Erythroblast (primary cell): ENCODE measurements at places on chromosomes 6 and 20.
A peak's percentile ranks its signal among the peaks of the same experiment; 100 is the strongest.

DNA sequence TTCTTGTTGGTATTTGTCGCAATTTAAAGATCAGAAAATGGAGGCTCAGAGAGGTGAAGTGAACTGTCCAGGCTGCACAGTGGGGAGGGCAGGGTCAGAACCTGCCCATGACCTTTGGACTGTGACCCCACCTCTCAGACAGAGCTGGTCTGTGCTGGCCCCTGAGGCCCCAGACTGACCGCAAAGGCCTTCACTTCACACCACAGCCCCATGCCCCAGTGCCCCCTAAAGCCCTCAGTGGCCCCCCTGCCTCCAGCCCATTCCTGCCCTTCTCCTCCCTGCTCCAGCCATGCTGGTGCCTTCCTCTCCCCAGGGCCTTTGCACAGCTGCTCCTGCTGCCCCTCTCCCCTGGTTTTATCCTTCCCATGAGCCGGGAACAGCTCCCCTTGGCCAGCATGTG lies 9.4 kb upstream of the RBBP8NL start:
- no peak for DNase-seq

- DNase-seq: peak; percentile 16
These were observed 28.5 kb downstream of the SF3B5 start for GRCh38 chr6:144066741-144067484.

DNA sequence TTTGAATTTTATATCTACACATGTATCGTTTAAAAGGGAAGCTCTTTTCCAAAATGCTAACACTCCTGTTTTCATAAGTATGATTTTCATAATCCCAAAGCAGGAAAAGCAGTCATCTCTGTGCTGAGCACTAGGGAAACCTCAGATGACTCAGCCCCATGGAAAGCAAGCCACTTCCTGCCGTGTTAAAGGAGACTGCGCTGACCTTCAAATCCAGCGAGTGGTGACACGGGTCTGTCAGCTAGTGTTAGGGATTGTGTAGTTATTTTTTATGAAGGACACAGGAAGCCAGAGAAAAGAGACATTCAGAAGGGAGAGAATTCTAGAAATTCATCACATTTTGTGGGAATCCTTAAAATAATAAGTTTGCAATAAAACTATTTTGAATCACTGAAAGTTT lies 57.0 kb upstream of the CD93 start:
- peak; percentile 66 for DNase-seq

DNA sequence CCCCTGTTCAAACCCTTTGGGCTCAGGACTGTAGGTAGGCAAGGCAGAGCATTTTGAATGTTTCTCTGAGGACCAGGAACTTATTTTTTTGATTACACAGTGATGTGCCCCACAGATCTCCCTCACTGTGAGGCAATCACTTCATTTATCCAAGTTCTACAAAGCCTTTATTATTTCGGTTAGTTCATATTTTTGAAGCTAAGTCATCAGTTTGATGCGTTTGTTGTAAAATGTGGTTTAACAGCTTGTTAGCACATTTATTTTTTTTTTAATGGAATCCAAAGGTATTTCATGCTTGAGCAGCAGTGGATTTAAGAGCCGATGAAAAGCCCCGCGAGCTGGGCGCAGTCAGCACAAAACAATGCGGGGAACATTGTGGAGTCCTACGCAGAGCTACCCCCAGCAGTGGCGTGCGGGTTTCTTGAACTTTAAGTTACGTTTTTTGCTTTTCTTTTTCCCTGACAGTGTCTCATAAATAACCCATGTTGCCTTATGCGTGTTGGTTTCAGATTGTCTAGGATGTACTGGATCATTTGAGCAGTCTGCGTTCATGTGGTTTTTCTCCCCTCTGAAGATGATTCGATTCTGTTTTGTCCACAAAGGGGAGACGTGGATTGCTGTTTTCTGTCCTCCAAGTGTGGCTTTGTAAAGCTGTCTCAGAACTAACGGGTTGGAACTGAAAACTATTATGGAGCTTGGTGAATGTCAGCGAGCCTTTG lies 233.6 kb upstream of the BMP2 start:
- no peak for DNase-seq

DNA sequence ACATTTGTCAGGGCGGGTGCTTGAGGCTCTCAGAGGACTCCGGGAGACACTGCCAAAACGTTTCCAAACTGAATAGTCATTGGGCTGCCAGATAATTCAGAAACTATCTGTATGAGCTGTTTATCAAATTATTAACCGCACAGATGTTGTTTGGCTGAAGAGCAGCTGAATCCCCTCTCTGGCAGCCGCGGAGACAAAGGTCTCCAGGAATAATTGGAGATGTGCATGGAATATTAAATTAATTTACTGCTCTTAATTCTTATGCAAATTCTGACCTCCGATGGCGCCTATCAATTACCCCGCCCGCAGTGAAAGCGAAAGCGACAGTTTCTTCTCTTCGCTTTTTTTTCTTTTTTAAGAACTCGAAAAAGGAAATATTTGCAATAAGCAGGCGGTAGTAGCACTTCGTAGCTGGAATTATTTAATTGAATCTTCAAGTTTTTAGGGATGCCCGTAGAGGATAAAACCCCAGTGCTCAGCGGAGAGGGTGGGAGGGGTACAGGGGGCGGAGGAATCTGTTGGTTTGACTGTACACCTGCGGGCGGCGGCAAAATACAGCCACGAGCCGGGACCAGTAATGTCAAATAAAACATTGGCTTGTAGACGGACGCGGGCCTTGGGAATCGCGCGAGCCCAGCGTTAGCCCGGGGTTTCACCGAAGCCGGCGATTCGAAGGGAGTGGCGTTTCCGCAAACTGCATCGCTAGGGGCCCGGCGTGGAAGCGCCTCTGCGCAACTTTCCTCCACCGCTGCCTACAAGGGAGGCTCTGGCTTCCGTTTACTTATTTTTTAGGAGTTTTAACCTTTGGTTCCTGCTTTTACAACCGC lies 6.2 kb downstream of the LINC00237 start:
- DNase-seq: peak; percentile 70

DNA sequence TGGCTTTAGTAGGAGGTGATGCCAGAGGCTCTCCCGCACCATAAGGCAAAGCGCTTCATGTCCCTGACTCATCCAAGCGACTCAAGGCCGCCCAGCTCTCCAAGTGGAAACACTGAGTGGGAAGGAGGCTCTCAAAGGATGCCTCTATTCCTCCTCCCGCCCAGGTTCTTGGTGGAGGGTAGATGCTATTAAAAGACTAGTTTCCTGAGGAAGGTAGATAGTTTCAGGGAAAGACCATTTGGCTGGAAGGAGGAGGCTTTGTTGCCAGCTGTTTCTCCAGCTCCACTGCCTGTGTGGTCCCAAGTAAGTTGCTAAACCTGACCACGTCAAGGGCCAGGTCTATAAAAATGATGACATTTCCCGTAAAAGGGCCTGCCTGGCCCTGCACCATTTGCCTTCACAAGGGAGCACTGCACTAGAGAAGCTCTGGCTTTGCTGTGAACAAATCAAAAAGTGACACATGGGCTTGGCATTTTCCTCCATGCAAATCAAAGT lies 48.2 kb downstream of the GMDS start:
- DNase-seq: no peak

- DNase-seq: no peak
These were observed 133.1 kb upstream of the FOXA2 start for GRCh38 chr20:22717466-22717865.

- no peak for DNase-seq
These were observed 34.5 kb upstream of the DUSP22 start for GRCh38 chr6:257774-258173.

DNA sequence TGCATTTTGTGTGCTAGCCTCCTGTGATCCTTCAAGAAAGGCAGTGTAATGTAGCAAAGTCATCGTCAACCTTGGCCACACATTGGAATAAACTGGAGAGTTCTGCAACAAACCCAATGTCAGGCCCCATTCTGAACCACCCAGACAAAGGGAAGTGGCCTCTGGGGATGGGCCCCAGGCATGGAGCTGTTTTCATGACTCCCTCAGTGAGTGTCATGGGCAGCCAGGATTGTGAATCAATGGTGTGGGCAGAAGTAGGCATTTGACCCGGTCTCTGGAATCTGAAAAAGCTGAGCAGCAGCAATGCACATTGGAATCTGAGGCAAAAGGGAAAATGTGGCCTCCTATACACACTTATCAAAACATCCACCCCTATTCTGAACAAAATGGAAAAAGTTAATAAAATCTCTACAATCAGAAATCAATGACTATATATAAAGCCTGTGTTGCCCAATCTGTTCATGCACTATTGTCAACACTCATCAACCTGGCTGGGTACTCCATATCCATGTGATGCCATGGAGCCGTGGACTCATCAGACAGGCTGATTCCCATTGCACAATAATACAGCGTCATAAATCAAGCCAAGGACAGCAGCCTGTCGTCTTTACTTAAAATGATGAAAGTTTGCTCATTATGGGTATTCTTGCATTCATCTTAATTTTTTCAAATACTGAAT lies 134.9 kb upstream of the STMND1 start:
- no peak for DNase-seq

- DNase-seq: no peak
These were observed 816.3 kb downstream of the DHX35 start for GRCh38 chr20:39778431-39778830.

GRCh38 chr6:41066867-41067304 lies 5.3 kb downstream of the OARD1 start:
- peak; percentile 85 for DNase-seq

DNA sequence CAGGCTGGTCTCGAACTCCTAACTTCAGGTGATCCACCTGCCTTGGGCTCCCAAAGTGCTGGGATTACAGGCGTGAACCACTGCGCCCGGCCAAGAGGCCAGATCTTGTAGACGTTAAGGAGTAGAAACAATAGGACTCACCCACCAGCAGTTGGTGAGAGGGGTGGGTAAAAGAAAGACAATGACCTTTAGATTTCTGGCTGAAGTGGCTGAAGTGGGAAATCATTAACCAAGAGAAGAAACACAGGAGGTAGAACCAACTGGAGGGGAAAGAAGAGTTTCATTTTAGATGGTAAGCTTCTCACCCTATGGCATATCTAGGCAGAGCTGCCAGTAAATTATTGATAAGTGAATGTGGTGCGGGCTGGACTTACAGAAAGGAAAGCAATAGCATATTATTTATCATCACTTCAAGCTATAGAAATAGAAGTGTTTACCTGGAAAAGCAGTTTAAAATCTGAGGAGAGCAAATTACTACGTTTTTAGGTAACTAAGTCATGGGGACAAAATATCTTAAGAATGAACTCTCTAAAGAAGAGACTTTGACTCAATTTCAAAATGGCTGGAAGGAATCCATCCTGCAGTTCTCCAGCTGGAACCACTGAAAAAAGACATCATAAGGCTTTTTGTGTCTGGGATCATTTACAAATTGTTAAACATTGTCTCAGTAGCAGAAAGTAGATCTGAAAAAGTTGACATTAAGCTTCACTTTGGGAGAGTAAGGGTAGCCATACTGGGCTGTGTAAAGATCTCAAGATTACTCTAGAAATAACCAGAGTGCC lies 109.6 kb downstream of the ALDH8A1 start:
- DNase-seq: no peak

- DNase-seq: no peak
These were observed 8.5 kb upstream of the TINAG start for GRCh38 chr6:54299542-54300269.

GRCh38 chr6:11710311-11710761 lies 68.3 kb downstream of the ADTRP start:
- DNase-seq: no peak

GRCh38 chr20:32190616-32191415 lies 16.7 kb downstream of the PLAGL2 start:
- no peak for DNase-seq

DNA sequence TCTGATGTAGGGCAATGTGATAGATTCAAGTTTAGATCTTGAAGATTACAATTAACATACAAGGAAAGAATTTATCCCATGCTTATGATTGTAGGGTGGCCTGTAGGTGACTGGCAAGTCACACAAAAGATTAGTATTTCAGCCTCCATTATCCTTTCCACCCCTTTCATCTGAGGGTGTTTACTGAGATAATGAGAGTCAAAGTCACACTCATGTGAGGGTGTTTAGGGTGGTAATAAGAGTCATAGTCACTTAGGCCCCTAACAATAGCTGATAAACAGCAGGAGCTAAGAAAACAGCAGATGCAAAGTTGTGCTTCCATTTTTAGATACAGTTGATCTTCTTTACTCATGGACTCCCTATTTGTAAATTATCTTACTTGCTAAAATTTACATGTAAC lies 11.4 kb downstream of the FAM184A start:
- DNase-seq: peak; percentile 88

GRCh38 chr20:49880177-49880576 lies 35.2 kb downstream of the SPATA2 start:
- DNase-seq: no peak

DNA sequence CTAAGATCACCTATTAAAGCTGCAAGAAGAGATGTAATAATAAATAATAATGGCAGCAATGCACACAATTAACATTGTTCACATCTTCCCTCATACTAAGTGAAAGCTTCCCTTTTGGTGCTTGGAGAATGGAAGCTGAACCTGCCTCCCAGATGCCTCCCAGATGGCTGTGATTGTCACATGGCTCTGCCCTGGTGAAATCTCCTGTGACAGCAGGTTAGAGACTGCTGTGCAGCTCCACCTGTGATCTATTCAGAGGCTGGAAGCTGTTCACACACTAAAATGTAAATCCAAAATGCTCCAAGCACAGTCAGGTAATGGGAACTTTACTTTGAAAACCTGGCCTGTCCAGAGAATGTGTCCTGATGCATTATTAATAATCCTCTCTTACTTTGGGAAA lies 41.7 kb upstream of the RGS17 start:
- DNase-seq: no peak

DNA sequence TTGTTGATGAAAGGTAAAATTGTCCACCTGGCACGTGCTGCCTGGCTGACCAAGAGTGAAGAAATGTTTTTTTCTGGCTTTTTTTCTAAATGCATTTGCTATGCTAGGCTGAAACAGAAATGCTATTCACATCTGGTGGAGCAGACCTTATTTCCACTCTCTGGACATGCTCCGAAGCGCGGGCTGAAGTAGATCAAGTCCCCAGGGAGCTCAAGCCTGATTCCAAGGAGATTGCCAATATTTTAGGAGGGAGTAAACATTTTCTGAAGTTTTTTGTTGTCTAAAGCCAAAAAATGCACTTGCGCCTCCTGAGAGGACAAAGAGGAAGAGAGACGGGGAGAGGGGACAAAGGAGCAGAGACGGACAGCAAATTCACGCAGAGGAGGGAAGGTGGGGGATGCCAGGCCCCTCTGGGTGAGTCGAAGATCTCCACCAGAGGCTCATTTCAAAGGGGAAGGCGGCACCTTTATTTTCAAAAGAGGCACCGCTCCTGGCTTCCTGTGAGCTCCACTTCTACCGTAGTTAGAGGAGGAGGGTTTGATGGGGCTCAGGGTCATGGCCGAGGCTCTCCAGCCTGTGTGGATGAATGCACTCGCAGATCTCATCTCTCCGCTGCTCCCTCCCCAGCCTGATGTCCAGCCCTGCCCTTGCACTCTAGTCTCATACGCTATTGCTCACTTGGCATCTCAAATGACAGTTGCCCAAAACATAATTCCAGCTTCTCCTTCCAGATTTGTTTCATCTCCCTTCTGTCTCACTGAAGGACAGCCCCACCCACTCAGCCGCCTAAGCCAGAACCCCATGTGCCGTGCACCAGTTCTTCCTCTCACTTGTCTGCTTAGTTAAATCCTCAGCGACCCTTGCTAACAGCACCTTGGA lies 23.1 kb upstream of the SMOC2 start:
- DNase-seq: no peak

- DNase-seq: peak; percentile 20
These were observed 66.1 kb upstream of the RNF24 start for GRCh38 chr20:4081421-4081820.
